ENCODE measurements at places on chromosomes 6 and 20.
A peak's percentile ranks its signal among the peaks of the same experiment; 100 is the strongest.

DNA sequence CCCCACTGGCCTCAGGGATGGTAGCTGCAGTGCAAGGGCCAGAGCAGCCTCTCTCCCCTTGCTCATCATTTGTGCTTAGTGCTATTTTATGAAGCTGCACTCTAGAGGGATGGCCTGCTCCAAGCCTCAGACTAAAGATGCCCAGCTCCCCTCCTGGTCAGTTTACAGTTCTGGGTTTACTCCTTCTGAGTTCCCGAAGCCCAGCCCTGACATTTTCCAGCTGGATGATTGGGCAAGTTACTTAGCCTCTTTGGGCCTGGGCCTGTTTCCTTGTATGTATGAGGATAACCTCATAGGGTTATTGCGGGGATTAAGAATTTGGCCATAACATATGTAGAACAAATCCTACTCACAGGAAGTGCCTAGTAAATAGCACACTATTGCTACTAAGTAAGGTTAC lies 31.8 kb upstream of the EMILIN3 start:
- H3K36me3 ChIP-seq, result peaks cover 5% of the 10 kb centered on the region
- no peak for DNase-seq
- H3K4me3 ChIP-seq, result no peak overlapping the region
- H3K4me1 ChIP-seq, result no peaks in the 10 kb centered on the region
- no peaks in the 10 kb centered on the region for H3K27me3 ChIP-seq

GRCh38 chr6:159013229-159013628 lies 13.2 kb upstream of the RSPH3 start:
- H3K27me3 ChIP-seq, result no peaks in the 10 kb centered on the region
- no peak for DNase-seq
- no peaks in the 10 kb centered on the region for H3K36me3 ChIP-seq
- H3K4me3 ChIP-seq, result no peak overlapping the region
- H3K27ac ChIP-seq, result no peak overlapping the region

GRCh38 chr6:83514866-83515466 lies 2.6 kb downstream of the PRSS35 start:
- H3K4me3 ChIP-seq, result no peak overlapping the region
- no peaks in the 10 kb centered on the region for H3K27me3 ChIP-seq
- H3K4me1 ChIP-seq, result peaks cover 14% of the 10 kb centered on the region

DNA sequence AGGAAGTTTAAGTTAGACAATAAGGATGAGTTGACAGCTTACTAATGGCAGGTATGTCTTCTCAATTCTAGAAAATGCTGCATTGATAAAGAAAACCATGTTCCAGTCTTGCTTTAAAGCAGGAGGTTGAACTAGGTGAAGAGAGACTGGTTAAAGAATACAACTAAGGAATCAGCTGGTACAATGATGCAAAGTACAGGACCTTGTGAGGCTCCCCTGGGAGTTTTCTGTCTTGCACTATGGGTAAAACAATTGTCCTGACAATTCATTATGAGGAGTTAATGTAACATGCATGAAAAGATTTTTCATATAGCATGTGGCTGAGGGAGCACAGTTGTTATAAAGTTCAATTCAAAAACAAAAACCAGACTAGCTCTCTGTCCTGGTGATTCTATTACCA lies 157.2 kb downstream of the BMP2 start:
- no peaks in the 10 kb centered on the region for H3K27me3 ChIP-seq
- H3K27ac ChIP-seq, result no peak overlapping the region
- DNase-seq, result no peak
- no peaks in the 10 kb centered on the region for H3K4me1 ChIP-seq
- H3K4me3 ChIP-seq, result no peak overlapping the region

DNA sequence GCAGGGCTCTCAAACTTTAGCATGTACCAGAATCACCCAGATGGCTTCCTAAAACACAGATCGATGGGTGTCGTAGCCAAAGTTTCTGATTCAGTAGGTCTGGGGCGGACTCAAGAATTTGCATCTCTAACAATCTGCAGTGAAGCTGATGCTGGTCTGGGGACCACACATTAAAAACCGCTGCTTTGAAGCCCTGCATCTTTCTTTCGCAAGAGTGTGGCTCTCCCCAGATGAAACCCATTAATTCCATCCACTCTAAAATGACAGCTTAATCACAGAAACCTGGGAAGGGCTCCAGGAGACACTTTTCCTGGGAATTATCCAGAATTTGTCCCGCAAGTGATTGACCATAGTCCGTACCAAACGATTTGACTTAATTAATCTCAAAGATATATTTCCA lies 319.8 kb upstream of the PLCB4 start:
- H3K36me3 ChIP-seq, result no peaks in the 10 kb centered on the region
- H3K4me1 ChIP-seq, result peaks cover 17% of the 10 kb centered on the region
- H3K27ac ChIP-seq, result no peak overlapping the region
- H3K27me3 ChIP-seq, result no peaks in the 10 kb centered on the region

DNA sequence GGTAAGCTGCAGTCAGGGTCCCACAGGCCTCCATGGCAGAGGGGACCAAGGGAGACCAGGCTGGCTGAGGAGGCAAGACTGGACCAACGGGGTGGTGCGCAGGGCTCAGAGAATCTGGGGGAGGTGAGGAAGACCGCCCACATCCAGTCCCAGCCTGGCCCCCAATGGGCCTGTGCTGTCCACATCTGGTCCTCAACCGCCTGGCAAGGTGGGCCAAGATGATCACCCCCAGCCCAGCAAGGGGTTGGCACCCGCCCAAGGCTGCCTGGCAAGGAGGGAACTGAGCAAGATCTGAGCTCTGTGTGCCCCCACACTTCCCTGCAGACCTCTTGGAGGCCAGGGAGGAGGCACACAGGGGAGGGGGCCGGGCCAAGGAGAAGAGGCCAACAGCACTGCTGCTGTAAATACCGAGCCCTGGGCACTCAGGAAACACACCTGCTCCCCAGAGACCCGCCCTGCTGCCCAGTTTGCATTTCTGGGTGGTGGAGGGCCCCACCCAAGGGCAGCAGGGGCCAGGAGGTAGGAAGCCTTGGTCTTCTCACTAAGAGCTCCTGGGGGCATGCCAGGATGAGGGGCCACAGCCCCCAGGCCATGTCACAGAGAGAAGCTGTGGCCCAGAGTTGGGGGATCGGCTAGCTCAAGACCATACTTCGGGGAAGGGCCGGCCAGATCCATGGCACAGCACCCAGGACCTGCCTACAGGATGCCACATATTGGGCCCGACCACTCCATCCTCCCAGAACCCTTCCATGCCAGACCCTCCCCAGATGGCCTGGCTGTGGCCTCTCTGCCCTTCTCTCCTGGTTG lies 109.6 kb downstream of the ASXL1 start:
- no peak overlapping the region for H3K27ac ChIP-seq
- H3K36me3 ChIP-seq, result no peaks in the 10 kb centered on the region
- no peaks in the 10 kb centered on the region for H3K27me3 ChIP-seq
- H3K4me1 ChIP-seq, result no peaks in the 10 kb centered on the region
- H3K4me3 ChIP-seq, result no peak overlapping the region

GRCh38 chr20:62739581-62740285 lies 31.1 kb downstream of the NTSR1 start:
- H3K4me1 ChIP-seq, result peaks cover 20% of the 10 kb centered on the region
- DNase-seq, result peak; percentile 69
- no peaks in the 10 kb centered on the region for H3K36me3 ChIP-seq
- no peaks in the 10 kb centered on the region for H3K27me3 ChIP-seq

- H3K27ac ChIP-seq, result no peak overlapping the region
- H3K36me3 ChIP-seq, result no peaks in the 10 kb centered on the region
- no peak for DNase-seq
- no peak overlapping the region for H3K4me3 ChIP-seq
- H3K4me1 ChIP-seq, result no peaks in the 10 kb centered on the region
These were observed 30.7 kb downstream of the CDH22 start for GRCh38 chr20:46277602-46278001.

DNA sequence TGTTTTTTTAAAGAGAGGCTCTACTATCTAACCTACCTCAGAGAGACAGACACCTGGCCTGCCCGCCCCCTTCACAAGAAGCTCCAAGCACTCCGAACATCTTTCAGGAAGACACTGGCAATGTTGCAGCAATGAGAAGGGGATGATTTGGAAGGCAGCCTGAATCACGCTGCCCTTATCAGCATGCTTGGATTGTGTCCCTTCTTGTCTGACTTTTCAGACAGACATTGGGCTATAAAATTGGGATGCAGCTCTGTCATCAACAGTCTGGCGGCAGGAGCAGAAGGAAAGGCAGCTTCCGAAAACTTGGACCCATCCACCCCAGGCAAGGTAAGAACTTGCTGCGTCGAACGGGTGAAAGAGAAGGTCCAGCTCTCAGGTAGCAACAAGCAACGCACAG lies 56.0 kb downstream of the CDK5RAP1 start:
- no peak overlapping the region for H3K27ac ChIP-seq
- no peak overlapping the region for H3K4me3 ChIP-seq
- H3K4me1 ChIP-seq, result no peaks in the 10 kb centered on the region
- H3K36me3 ChIP-seq, result no peaks in the 10 kb centered on the region

GRCh38 chr6:109788687-109789086 lies 97.6 kb downstream of the FIG4 start:
- no peak overlapping the region for H3K27ac ChIP-seq
- DNase-seq, result peak; percentile 51
- H3K36me3 ChIP-seq, result 0 out of 2 replicates have a peak, but pooled peaks cover 5% of the 10 kb centered on the region
- H3K4me1 ChIP-seq, result peaks cover 47% of the 10 kb centered on the region
- H3K27me3 ChIP-seq, result no peaks in the 10 kb centered on the region

DNA sequence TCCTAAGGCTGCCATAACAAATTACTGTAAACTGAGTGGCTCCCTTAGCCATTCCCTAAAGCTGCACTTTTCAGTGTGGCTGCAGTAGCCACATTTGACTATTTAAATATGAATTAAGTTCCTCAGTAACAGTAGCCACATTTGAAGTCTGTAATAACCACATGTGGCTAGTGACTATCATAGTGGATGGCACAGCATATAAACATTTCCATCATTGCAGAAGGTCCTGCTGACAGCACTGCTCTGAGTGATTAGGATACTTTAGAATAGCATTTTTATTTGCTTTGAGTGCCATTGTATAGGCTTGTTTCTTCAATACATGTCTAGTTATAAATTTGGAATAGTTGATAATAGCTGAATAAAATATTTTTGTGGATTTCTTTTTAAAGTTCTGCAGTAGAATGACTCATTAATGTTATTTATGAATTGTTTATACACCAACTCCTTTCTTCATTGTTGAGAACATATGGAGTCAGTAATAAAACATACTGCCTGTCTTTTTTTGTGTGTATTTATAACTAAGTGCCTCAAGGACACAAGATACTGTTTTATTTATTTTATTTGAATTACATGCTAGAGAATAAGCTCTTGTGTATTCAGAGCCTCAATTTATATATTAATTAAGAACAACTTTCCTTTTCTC lies 217.2 kb downstream of the CDKAL1 start:
- no peak for DNase-seq
- no peaks in the 10 kb centered on the region for H3K27me3 ChIP-seq
- no peak overlapping the region for H3K27ac ChIP-seq
- H3K36me3 ChIP-seq, result no peaks in the 10 kb centered on the region

DNA sequence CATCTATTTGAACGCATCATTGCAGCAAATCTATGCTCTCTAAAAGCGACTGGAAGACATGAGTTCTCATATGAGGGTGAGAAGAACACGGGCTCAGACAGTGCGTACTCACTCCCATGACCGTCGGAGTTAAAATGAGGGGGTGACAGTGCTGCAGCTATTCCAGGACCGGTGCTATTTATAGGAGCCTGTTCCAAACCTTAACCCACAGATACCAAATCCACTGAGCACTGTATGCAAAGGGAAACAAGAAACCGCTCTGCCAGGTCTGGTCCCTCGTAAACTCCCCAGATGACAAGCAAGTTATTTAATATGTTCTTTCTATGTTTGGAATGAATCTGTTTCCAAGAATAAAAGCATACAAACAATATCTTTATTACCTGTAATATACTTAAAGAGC lies 22.9 kb downstream of the PPP1R3G start:
- no peaks in the 10 kb centered on the region for H3K27me3 ChIP-seq
- DNase-seq, result no peak
- H3K4me3 ChIP-seq, result no peak overlapping the region
- H3K27ac ChIP-seq, result no peak overlapping the region

DNA sequence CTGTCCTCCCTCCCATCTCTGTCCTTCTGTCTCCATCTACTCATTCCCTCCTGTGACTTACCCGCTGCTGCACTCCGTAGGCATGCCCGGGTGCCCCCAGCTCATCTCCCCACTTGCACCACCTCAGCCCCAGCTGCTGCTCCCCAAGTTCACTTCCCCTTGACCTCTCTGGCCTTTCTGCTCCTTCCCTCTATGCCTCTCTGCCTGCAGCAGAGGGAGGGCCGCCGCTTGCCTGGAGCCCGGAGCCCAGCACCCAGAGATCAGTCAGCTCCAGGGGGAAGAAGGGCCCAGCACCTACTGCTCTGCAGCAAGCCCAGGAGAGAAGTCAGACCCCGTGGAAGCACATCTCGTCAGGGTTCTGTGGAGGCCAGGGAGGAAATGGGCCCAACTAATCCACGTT lies 97.4 kb downstream of the LRFN2 start:
- no peaks in the 10 kb centered on the region for H3K36me3 ChIP-seq
- no peak overlapping the region for H3K4me3 ChIP-seq
- H3K27ac ChIP-seq, result no peak overlapping the region
- no peaks in the 10 kb centered on the region for H3K4me1 ChIP-seq
- no peaks in the 10 kb centered on the region for H3K27me3 ChIP-seq

DNA sequence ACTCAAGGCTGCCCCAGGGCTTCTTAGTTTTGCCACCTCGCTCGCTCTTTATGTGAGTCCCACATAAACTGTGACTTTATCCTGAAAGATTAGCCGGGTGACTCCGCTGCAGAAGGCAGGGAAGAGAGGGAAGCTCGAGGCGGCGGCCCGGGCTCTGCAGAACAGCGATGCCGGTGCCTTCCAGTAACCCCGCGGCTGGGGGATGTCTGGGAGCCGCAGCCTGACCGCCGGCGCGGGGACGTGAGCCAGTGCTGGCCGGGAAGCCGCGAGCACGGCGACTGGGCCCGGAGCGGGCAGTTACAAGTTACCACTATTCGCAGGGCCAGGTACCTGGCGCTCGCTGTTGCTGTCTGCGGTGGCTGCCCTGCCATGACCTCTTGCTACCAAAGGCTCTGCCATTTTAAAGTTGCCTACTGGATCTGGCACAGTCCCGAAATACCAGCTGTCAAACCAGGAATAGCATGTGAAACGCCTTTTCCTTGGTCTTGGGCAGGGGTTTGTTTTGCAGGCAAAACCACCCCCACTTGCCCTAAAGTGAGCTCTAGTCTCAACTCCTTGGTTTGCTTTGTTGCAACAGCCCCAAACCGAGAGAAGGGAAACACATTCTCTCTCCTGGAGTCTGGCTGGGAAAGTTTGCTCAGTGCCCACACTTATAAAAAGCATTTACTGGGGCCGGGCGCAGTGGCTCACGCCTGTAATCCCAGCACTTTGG lies 124.0 kb upstream of the SLC2A12 start:
- DNase-seq, result peak; percentile 76
- peaks cover 25% of the 10 kb centered on the region for H3K4me1 ChIP-seq
- H3K27ac ChIP-seq, result peak overlapping the region; percentile 92
- no peaks in the 10 kb centered on the region for H3K27me3 ChIP-seq
- H3K4me3 ChIP-seq, result peak overlapping the region; percentile 99
- peaks cover 25% of the 10 kb centered on the region for H3K36me3 ChIP-seq
